ENCODE measurements at places on chromosomes 3 and 15. TPM values are rescaled to one million over a fixed set of nuclear protein-coding genes. Genes with fewer than 3 reads are reported as not detected.

CD200R1 gene
- total RNA-seq: 4.4 TPM

UBP1 gene
- total RNA-seq: 75.4 TPM

ECE2 gene
- total RNA-seq: not detected

EPHA3 gene
- total RNA-seq: not detected

RTP1 gene
- total RNA-seq: not detected

SEMA3G gene
- total RNA-seq: 0.27 TPM

NDUFB4 gene
- total RNA-seq: 58.1 TPM

TUSC7 gene
- total RNA-seq: not detected

PRR20G gene
- total RNA-seq: not detected

ELL3 gene
- total RNA-seq: 90.0 TPM

SFMBT1 gene
- 55.8 TPM for total RNA-seq

PLSCR5 gene
- not detected for total RNA-seq

PBRM1 gene
- 81.1 TPM for total RNA-seq

WDR93 gene
- total RNA-seq: 0.29 TPM

NEK10 gene
- total RNA-seq: 0.49 TPM

GASK1A gene
- total RNA-seq: 0.15 TPM

SENP8 gene
- 0.62 TPM for total RNA-seq

SLC41A3 gene
- 39.3 TPM for total RNA-seq

VPS33B gene
- total RNA-seq: 27.7 TPM

IP6K2 gene
- 138 TPM for total RNA-seq

DLL4 gene
- total RNA-seq: 0.36 TPM

RARRES1 gene
- not detected for total RNA-seq

TMEM42 gene
- 22.7 TPM for total RNA-seq

OXTR gene
- 0.10 TPM for total RNA-seq

PLA2G4E gene
- not detected for total RNA-seq

CSK gene
- 325 TPM for total RNA-seq

CD86 gene
- 37.6 TPM for total RNA-seq

All from B cell (primary cell).